Endodermal cell (in vitro differentiated cells): ENCODE measurements at places on chromosomes 3 and 15. TPM values are rescaled to one million over a fixed set of nuclear protein-coding genes. Genes with fewer than 3 reads are reported as not detected.
A peak's percentile ranks its signal among the peaks of the same experiment; 100 is the strongest.

DNA sequence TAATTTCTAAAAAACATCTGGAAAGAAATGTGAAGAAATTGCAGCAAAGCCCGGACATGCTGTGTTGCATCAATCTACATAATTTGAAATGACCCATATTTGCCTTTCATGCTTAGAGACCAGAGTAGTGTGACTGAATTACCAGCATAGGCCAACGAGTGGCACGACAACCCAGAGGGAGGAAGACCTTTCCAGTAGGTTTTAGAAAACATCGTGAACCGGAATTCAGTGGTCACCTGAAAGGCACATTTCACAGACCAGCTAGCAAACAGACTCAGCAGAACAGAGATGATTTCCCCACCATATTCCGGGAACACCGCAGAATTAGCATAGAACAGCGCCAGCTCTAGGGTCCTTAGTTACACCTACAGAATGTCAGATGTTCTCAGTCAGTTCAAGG lies 620.0 kb upstream of the ZNF385D start:
- no peak overlapping the region for H3K4me3 ChIP-seq
- no peak overlapping the region for H3K27ac ChIP-seq
- no peak for DNase-seq
- no peaks in the 10 kb centered on the region for H3K4me1 ChIP-seq
- peaks cover 54% of the 10 kb centered on the region for H3K27me3 ChIP-seq
- no peaks in the 10 kb centered on the region for H3K36me3 ChIP-seq

- peak overlapping the region; percentile 99 for H3K4me3 ChIP-seq
- peak overlapping the region; percentile 94 for H3K27ac ChIP-seq
- no peak for DNase-seq
- H3K27me3 ChIP-seq: no peaks in the 10 kb centered on the region
- peaks cover 15% of the 10 kb centered on the region for H3K4me1 ChIP-seq
Measured at GRCh38 chr3:49470714-49471420, 800 bp downstream of the DAG1 start.

DNA sequence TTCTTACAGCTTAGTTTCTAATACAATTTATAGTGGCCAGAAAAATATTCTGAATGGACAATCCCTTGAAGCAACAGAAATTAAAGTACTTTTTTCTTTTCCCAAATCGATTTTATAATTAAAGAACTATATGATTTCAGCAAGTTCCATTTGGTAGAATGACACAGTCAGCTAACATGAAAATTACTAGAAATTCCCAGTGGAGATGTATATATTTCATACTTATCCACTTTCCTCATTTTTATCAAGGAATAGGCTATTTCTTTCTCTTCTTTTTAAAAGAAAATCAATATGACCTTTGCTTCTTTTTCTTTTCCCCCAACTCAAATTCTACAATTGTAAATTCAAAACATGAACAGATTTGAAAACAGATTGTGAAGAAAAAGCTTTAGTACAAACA lies 6.4 kb upstream of the CTNNB1 start:
- H3K4me1 ChIP-seq: peaks cover 6% of the 10 kb centered on the region
- H3K27me3 ChIP-seq: no peaks in the 10 kb centered on the region
- no peak overlapping the region for H3K4me3 ChIP-seq
- no peak overlapping the region for H3K27ac ChIP-seq

DNA sequence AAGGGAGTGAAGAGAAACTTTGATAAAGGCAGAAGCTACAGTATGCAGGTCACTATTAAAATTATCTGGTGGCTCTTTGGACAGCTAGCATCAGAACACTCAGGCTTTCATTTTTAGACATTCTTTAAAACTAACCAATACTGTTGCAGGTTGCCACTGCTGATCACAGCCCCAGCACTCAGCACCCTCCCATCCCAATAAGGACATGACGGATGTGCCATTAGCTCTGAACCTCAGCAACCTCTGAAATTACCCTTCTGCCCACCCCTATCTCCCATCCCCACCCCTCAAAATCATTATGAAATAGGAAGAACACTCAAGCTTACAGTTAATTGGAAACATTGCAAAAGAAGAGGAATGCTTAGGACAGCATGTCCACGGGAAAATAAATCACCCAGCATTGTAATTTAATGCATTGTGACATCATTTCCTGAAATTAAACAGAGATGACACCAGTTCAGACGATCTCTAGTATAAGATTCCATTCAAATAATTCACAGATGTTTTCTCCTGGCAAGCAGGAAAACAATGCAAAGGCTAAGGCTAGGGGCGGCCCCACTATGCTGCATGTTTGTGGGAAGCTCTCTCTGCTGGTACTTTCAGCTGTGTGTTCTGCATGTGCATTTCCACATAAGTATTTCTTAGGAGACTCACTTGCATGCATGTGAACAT lies 71.6 kb downstream of the MEIS2 start:
- H3K4me1 ChIP-seq: peaks cover 15% of the 10 kb centered on the region
- no peaks in the 10 kb centered on the region for H3K36me3 ChIP-seq
- H3K4me3 ChIP-seq: no peak overlapping the region
- H3K27me3 ChIP-seq: no peaks in the 10 kb centered on the region
- H3K27ac ChIP-seq: no peak overlapping the region

DNA sequence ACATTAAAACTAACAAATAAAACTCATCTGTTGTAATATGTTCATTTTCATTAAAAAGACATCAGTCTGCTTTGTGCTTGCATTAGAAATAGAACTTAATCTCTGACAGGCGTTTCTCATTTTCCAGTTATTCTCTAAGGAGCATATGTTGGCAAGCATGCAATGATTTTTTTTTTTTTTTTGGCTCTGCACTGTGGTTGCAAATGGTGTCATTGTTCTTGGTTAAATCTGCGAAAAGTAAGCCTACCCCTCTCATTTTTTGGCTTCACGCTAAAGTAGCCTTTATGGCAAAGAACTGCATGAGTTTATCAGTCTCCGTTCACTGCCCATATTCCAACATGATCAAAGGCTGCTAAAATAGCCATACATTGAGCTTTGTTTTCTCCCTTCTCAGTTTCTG lies 403.2 kb downstream of the MECOM start:
- DNase-seq: no peak
- H3K36me3 ChIP-seq: no peaks in the 10 kb centered on the region
- no peak overlapping the region for H3K27ac ChIP-seq
- no peaks in the 10 kb centered on the region for H3K27me3 ChIP-seq

GRCh38 chr3:144109944-144110343 lies 138.3 kb downstream of the DIPK2A start:
- H3K36me3 ChIP-seq: no peaks in the 10 kb centered on the region
- H3K27me3 ChIP-seq: no peaks in the 10 kb centered on the region
- H3K4me3 ChIP-seq: no peak overlapping the region
- DNase-seq: no peak
- no peak overlapping the region for H3K27ac ChIP-seq

DNA sequence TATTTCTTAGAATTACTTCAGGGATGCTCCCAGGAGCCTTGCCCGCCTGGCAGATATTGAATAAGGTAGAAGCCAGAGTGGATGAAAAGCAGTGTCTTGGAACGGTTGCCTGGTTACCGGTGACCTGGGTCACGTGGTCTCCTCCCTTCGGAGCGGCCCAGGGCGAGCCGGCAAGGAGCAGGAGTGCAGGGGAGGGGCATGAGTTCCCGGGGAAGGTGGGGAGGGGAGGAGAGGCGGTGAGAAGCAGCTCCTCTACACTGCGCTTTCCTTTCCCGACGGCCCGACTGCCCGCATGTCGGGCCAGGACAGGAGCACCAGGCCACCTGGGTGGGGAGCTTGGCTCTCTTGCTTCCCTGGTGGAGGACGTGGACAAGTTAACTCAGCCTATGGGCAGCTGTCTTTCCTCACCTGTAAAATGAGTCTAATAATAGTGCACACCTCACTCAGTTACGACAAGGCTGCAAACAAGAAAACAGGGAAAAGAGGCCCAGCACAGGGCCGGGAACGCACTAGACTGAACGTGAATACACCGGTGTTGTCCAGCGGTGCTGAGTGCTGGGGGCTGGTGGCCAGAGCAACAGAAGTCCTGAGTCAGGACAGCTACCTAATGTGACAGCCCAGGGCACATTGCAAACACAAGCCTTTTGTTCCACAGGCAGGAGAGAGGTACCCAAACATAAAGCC lies 198.3 kb downstream of the ADAMTS9 start:
- peaks cover 29% of the 10 kb centered on the region for H3K4me1 ChIP-seq
- no peaks in the 10 kb centered on the region for H3K27me3 ChIP-seq
- H3K4me3 ChIP-seq: peak overlapping the region; percentile 47
- DNase-seq: peak; percentile 96
- no peaks in the 10 kb centered on the region for H3K36me3 ChIP-seq
- H3K27ac ChIP-seq: peak overlapping the region; percentile 62

DNA sequence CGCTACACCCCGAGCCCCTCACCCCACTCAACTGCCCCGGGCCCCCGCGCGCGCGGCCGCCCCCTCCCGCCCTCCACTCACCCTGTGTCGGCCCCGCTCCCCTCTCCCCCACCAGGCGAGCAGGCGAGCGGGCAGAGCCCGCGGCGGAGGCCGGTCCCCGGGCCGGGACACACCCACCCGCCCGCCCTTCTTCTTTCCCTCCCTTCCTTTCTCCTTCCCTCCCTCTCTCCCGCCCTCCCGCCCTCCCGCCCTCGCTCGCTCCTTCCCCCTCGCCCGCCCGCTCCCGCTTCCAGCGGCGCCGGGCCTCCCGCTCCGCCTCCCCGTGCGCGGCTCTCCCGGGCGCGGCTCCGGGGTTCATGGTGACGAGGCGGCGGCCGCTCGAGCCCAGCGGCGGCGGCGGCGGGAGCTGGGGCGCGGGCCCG lies at the start of gene CTDSPL:
Gene CTDSPL, plus strand, starts transcription at position 261 of the 422 bp plus-strand sequence. CDS start 320 bp downstream, outside the sequence.
- peaks cover 12% of the 10 kb centered on the region for H3K4me1 ChIP-seq
- no peaks in the 10 kb centered on the region for H3K36me3 ChIP-seq
- H3K27me3 ChIP-seq: no peaks in the 10 kb centered on the region
- peak within 1 kb of the TSS; percentile 81 for H3K4me3 ChIP-seq
- peak within 1 kb of the TSS; percentile 24 for H3K27ac ChIP-seq

- peak overlapping the region; percentile 13 for H3K27ac ChIP-seq
- H3K36me3 ChIP-seq: peaks cover 11% of the 10 kb centered on the region
- H3K4me1 ChIP-seq: peaks cover 20% of the 10 kb centered on the region
- H3K4me3 ChIP-seq: no peak overlapping the region
Measured at GRCh38 chr3:172216911-172217310, 177.5 kb downstream of the FNDC3B start.

GRCh38 chr3:123037015-123037375 lies 9.4 kb upstream of the SEMA5B start:
- H3K27me3 ChIP-seq: peaks cover 23% of the 10 kb centered on the region
- DNase-seq: no peak
- no peaks in the 10 kb centered on the region for H3K36me3 ChIP-seq
- no peak overlapping the region for H3K27ac ChIP-seq
- peaks cover 3% of the 10 kb centered on the region for H3K4me1 ChIP-seq
- H3K4me3 ChIP-seq: no peak overlapping the region

GRCh38 chr3:5205165-5205941 lies 17.8 kb downstream of the EDEM1 start:
- no peak overlapping the region for H3K4me3 ChIP-seq
- H3K27me3 ChIP-seq: no peaks in the 10 kb centered on the region
- no peak for DNase-seq
- H3K36me3 ChIP-seq: peaks cover 82% of the 10 kb centered on the region
- no peaks in the 10 kb centered on the region for H3K4me1 ChIP-seq
- no peak overlapping the region for H3K27ac ChIP-seq

DNA sequence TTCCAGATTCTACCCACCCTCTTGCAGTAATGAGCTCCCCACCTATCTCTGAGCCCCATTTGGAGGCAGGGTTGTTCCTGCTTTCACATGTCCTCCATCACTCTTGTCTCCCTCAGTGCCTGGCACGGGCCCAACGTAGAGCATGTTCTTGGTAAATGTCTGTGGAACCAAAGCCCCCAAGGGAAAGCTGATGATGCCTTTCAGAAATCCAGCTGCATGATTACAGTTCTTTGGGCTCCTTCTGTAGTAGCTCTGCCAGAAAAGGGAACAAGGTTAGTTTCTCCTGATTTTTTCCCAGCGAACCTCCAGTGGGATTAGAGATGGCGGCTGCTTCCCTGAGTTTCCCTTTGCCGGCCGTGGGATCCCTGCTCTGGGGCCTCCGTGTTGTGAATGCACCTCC lies 39.3 kb downstream of the CGNL1 start:
- no peak overlapping the region for H3K27ac ChIP-seq
- H3K27me3 ChIP-seq: no peaks in the 10 kb centered on the region
- peaks cover 15% of the 10 kb centered on the region for H3K4me1 ChIP-seq
- peaks cover 10% of the 10 kb centered on the region for H3K36me3 ChIP-seq

DNA sequence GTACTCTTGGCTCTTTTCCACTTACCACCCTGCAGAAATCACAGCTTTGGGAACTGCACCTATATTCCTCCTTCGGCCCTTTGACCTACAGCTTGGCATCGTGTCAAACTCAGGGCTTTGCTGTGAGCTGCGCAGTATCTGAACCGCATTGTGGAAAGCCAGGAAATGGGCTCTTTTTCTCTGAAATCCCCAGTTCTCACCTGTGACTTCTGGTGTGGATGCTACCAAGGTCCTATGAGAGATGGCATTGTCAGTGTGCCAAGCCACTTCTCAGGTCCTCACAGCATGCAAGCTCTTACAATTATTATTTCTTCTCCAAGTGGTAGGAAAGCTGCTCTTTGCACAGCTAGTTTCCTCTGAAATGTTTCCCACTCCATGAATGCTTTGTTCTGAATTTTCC lies 450.6 kb upstream of the TBL1XR1 start:
- H3K36me3 ChIP-seq: no peaks in the 10 kb centered on the region
- H3K27ac ChIP-seq: no peak overlapping the region
- DNase-seq: no peak
- no peaks in the 10 kb centered on the region for H3K27me3 ChIP-seq
- H3K4me1 ChIP-seq: no peaks in the 10 kb centered on the region

The KIF23 gene
- 38.8 to 82.6 TPM (median 80.8 TPM) in 3 replicates for total RNA-seq

The ZNF501 gene
- 3.3 to 5.3 TPM (median 4.6 TPM) in 3 replicates for total RNA-seq

The SEMA4B gene
- total RNA-seq: 22.0 to 25.1 TPM (median 23.7 TPM) in 3 replicates

The MYO1E gene
- total RNA-seq: 65.6 and 72.2 TPM in 2 replicates

The CIDEC gene
- total RNA-seq: not detected in 2 replicates

The FMN1 gene
- total RNA-seq: 1.1 and 1.2 TPM in 2 replicates

The IGSF10 gene
- 0.23 and 0.44 TPM in 2 replicates for total RNA-seq

The CHDH gene
- 9.4 and 12.7 TPM in 2 replicates for total RNA-seq

The NRROS gene
- 3.2 TPM in 2 replicates for total RNA-seq
